Aorta (tissue), 5 donors: ENCODE measurements at places on chromosomes 5 and 9. TPM values are rescaled to one million over a fixed set of nuclear protein-coding genes. Genes with fewer than 3 reads are reported as not detected.

- no peaks in the 10 kb centered on the region for H3K4me1 ChIP-seq
- H3K4me3 ChIP-seq = no peak overlapping the region
- H3K36me3 ChIP-seq = no peaks in the 10 kb centered on the region
- H3K27me3 ChIP-seq = no peaks in the 10 kb centered on the region
Measured at GRCh38 chr5:12133520-12133919, 229.3 kb upstream of the CTNND2 start.

- H3K4me1 ChIP-seq = no peaks in the 10 kb centered on the region
- no peak overlapping the region for H3K27ac ChIP-seq
- H3K36me3 ChIP-seq = no peaks in the 10 kb centered on the region
- peak overlapping the region; percentile 34 for H3K4me3 ChIP-seq
- no peaks in the 10 kb centered on the region for H3K27me3 ChIP-seq
- DNase-seq = no peak
Measured at GRCh38 chr9:98708103-98708932, 417 bp downstream of the GABBR2 start.

- no peaks in the 10 kb centered on the region for H3K36me3 ChIP-seq
- peak overlapping the region; percentile 23 for H3K27ac ChIP-seq
- H3K27me3 ChIP-seq = no peaks in the 10 kb centered on the region
- peak; percentile 71 for DNase-seq
Measured at GRCh38 chr5:160357861-160358411, 12.5 kb downstream of the C1QTNF2 start.

DNA sequence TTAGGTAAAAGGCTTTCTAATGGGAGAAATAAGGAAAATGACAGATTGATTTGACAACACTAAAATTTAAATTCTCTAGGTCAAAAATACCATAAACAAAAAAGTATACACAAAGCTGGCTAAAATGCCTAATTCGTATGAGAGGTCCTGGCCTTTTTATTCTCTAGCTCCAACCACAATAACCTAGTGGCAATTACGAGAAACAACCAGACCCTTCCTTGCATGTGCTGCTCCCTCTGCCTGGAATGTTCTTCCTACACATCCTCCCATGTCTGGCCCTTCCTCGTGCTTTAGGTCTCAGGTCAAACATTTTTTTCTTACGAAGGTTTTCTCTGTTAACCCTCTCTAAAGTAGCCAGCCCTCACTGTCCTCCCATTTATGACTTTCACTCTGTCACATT is 176.4 kb upstream of the PLPPR1 start:
- no peaks in the 10 kb centered on the region for H3K4me1 ChIP-seq
- no peak overlapping the region for H3K27ac ChIP-seq
- no peak for DNase-seq
- H3K4me3 ChIP-seq = no peak overlapping the region
- H3K27me3 ChIP-seq = no peaks in the 10 kb centered on the region

DNA sequence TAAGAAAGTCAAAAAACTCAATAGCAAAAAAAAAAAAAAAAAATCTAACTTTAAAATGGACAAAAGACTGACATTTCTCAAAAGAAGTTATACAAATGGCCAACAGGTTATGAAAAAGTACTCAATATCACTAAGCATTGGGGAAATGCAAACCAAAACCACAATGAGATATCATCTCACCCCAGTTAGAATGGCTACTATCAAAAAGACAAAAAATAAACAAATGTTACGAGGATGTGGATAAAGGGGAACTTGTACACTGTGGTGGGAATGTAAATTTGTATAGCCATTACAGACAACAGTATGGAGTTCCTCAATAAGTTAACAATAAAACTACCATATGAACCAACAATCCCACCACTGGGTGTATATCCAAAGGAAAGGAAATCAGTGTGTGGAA is 37.2 kb downstream of the ENC1 start:
- no peaks in the 10 kb centered on the region for H3K4me1 ChIP-seq
- no peak overlapping the region for H3K27ac ChIP-seq
- no peaks in the 10 kb centered on the region for H3K36me3 ChIP-seq
- DNase-seq = no peak

DNA sequence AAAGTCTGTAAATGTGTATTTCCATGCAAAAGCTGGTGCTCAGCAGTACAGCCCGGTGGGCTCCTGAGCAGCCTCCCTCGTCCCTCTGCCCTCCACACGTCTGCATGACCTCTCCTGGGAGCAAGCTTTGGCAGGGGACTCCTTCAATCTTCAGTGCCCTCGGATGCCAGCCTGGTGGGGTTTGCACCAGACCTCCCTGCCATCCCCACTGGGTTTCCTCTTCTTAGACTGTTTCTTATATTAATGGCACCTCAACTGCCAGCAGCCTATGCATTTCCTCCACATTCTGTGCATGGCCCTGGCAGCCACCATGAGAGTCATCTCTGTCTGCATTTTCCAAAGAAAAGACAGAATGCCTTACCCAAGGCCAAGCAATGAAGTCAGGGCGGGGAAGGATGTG is 108.4 kb downstream of the ROR2 start:
- H3K36me3 ChIP-seq = no peaks in the 10 kb centered on the region
- no peak overlapping the region for H3K27ac ChIP-seq
- DNase-seq = no peak
- no peak overlapping the region for H3K4me3 ChIP-seq

DNA sequence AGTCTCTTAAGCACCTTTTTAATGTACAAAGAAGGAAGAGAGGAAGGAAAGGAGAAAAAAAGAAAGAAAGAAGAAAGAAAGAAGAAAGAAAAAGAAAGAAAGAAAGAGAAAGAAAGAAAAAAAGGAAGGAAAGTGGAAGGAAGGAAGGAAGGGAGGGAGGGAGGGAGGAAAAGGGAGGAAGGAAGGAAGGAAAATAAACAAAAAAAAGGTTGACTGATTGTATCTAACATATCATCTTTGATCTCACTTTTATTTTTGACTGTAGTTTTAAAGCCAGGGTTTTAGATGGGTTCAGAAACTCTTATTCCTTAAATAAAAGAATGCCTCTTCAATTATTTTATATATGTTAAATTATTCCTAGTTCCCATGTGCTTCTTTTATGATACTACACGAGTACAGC is 794.5 kb downstream of the CDH12 start:
- no peak overlapping the region for H3K4me3 ChIP-seq
- H3K27ac ChIP-seq = no peak overlapping the region
- H3K4me1 ChIP-seq = no peaks in the 10 kb centered on the region
- no peak for DNase-seq

- no peak for DNase-seq
- no peak overlapping the region for H3K4me3 ChIP-seq
- H3K27ac ChIP-seq = no peak overlapping the region
- no peaks in the 10 kb centered on the region for H3K4me1 ChIP-seq
- H3K27me3 ChIP-seq = no peaks in the 10 kb centered on the region
Measured at GRCh38 chr5:50325237-50325832, 115.8 kb downstream of the EMB start.

DNA sequence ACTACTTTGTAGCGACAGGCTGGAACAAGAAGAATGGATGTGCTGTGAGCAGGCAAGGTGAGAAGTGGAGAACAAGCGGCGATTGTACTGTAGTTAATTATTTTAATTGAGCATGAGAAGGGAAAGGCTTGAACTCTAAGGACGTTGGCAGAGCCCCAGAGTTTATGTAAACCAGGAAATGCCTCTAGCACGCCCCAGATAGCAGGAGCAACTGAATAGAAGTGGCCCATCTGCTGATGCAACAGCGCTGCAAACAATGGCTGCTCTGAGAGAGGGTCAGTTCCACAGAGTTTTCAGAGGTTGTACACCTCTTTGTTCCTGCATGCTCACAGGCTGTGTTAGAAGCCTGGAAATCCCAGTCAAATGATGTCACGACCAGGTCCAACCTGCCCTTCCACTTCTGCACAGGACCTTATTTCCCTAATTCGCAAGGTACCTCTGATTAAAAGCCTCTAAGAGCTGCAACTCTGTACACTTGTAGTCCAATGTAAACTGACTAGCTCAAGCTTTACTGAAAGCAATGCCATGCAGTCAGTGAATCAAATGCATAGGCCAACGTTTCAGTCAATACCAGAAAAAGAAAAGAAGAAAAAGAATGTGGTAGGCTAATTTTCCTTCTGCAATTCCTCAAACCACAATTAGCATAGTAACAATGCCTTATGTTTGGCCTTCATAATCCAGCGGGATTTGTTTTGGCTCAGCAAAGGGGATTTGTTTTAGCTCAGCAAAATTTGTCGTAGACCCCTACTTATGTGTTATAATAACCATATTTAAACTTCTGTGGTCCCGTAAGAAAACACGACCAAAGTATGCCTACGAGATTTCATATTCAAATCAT is 119.6 kb upstream of the RETREG1 start:
- H3K27ac ChIP-seq = no peak overlapping the region
- no peaks in the 10 kb centered on the region for H3K36me3 ChIP-seq
- no peaks in the 10 kb centered on the region for H3K4me1 ChIP-seq
- H3K27me3 ChIP-seq = no peaks in the 10 kb centered on the region

- H3K27me3 ChIP-seq = no peaks in the 10 kb centered on the region
- no peaks in the 10 kb centered on the region for H3K4me1 ChIP-seq
- H3K4me3 ChIP-seq = no peak overlapping the region
- peak; percentile 50 for DNase-seq
- no peak overlapping the region for H3K27ac ChIP-seq
Measured at GRCh38 chr9:89802781-89803355, 198.1 kb downstream of the GADD45G start.

DNA sequence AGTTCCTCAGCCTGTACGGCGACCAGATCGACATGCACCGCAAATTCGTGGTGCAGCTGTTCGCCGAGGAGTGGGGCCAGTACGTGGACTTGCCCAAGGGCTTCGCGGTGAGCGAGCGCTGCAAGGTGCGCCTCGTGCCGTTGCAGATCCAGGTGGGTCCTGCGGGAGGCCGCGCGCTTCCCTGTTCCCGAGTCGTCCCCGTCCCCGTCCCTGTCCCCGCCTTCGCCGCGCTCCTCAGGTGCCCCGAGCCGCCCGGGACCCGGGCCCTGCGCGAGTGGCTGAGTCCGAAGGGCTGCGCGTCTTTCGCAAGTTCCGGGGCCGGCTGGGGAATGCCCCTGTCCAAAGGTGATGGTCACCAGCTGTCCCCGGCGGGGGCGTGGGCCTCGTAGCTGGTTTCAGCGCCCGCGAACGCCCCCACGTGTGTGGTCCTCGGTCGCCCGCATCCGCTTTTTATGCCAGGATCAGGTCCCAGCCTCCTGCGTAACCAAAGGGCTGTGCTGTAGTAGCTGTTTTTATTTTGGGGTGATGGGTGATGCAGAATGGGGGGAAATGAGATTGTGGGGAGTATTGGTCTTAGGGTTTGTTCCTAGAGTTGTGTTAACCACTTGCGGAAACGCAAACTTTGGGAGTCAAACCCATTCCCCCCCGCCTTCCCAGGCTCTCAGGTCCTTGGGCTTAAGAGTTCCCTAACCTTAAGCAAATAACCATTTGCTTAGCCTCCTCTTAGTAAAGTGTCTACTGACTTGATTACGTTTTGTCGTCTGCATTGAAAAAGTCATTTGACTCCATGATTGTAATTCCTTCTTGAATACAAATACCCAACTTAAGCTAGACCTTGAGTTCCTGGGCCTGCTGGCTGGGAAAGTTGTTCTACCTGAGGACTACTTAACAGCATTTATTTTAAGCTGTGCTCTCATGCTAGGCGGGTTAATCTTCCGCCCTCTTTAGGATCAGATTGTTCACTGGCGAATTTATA is 663 bp downstream of the ISOC1 start:
- H3K27me3 ChIP-seq = no peaks in the 10 kb centered on the region
- no peaks in the 10 kb centered on the region for H3K36me3 ChIP-seq
- no peaks in the 10 kb centered on the region for H3K4me1 ChIP-seq
- no peak overlapping the region for H3K27ac ChIP-seq
- peak overlapping the region; percentile 43 for H3K4me3 ChIP-seq

GRCh38 chr9:92480291-92480771 is 2.0 kb downstream of the ASPN start:
- DNase-seq = no peak
- H3K27me3 ChIP-seq = no peaks in the 10 kb centered on the region
- H3K4me3 ChIP-seq = peak overlapping the region; percentile 31
- H3K27ac ChIP-seq = peak overlapping the region; percentile 99
- H3K4me1 ChIP-seq = peaks cover 3% of the 10 kb centered on the region

GRCh38 chr9:125749951-125750626 is 2.9 kb downstream of the PBX3 start:
- H3K4me3 ChIP-seq = no peak overlapping the region
- no peak for DNase-seq
- H3K4me1 ChIP-seq = no peaks in the 10 kb centered on the region

- H3K4me1 ChIP-seq = peaks cover 7% of the 10 kb centered on the region
- no peak overlapping the region for H3K27ac ChIP-seq
- no peak for DNase-seq
- no peak overlapping the region for H3K4me3 ChIP-seq
- H3K36me3 ChIP-seq = no peaks in the 10 kb centered on the region
Measured at GRCh38 chr9:4034404-4034803, 265.5 kb downstream of the GLIS3 start.

- DNase-seq = no peak
- H3K27ac ChIP-seq = no peak overlapping the region
- no peaks in the 10 kb centered on the region for H3K27me3 ChIP-seq
- H3K4me3 ChIP-seq = no peak overlapping the region
- H3K36me3 ChIP-seq = no peaks in the 10 kb centered on the region
Measured at GRCh38 chr5:149863830-149864229, 80.8 kb downstream of the PDE6A start.

DNA sequence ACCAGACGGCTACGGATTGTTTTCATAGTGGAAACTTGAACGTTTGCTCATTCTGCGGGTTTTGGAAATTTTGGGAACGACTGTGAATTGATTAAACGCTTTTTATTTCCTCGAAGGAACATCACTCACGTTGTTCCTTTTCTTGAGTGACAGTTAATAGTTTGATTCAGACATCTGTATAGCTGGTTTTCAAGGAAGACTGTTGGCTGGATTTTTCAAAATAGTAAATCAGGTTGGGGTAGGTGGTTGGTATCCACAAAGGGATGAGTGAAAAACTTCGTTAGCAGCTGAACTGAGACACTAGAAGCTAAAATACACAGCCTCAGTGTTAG is 1.1 kb downstream of the TGFBR1 start:
- no peaks in the 10 kb centered on the region for H3K36me3 ChIP-seq
- no peak for DNase-seq
- H3K27ac ChIP-seq = no peak overlapping the region
- no peaks in the 10 kb centered on the region for H3K4me1 ChIP-seq

GRCh38 chr9:130333712-130334062 is 68.1 kb downstream of the HMCN2 start:
- no peaks in the 10 kb centered on the region for H3K27me3 ChIP-seq
- no peak overlapping the region for H3K27ac ChIP-seq
- no peaks in the 10 kb centered on the region for H3K36me3 ChIP-seq
- H3K4me1 ChIP-seq = no peaks in the 10 kb centered on the region

ESM1 gene
- 1.1 TPM for total RNA-seq

FREM1 gene
- 18.9 TPM for total RNA-seq

PCDHGA10 gene
- 11.4 TPM for total RNA-seq

NUTM2G gene
- not detected for total RNA-seq

MSX2 gene
- total RNA-seq = 1.3 TPM

FOXI1 gene
- total RNA-seq = not detected

FGF1 gene
- 25.6 TPM for total RNA-seq

JAK2 gene
- 144 TPM for total RNA-seq

PLAC8L1 gene
- total RNA-seq = not detected
